ENCODE measurements at places on chromosomes 1 and 21. TPM values are rescaled to one million over a fixed set of nuclear protein-coding genes. Genes with fewer than 3 reads are reported as not detected.

- no peak for DNase-seq
- H3K4me3 ChIP-seq = no peak overlapping the region
- no peaks in the 10 kb centered on the region for H3K4me1 ChIP-seq
- H3K27me3 ChIP-seq = no peaks in the 10 kb centered on the region
- H3K27ac ChIP-seq = no peak overlapping the region
Observed at GRCh38 chr21:39114871-39115575, 68.2 kb downstream of the PSMG1 start.

DNA sequence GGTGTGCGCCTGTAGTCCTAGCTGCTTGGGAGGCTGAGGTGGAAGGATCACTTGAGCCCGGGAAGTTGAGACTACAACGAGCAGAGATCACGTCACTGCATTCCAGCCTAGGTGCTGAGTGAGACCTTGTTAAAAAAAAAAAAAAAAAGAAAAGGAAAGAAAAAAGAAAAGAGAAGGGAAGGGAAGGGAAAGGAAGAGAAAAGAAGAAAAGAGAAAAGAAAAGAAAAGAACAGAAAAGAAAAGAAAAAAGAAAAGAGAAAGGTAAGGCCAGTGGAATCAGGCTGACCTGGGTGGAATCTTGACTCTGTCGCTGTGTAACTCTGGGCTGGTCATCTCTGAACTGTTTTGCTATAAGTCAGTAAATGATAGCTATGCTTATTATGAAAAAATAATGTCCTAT is 33.7 kb upstream of the KIRREL1 start:
- peaks cover 23% of the 10 kb centered on the region for H3K4me1 ChIP-seq
- H3K4me3 ChIP-seq = no peak overlapping the region
- H3K36me3 ChIP-seq = no peaks in the 10 kb centered on the region
- no peak for DNase-seq

GRCh38 chr1:83822208-83822607 is 176.7 kb downstream of the TTLL7 start:
- peaks cover 7% of the 10 kb centered on the region for H3K4me1 ChIP-seq
- no peak for DNase-seq
- H3K4me3 ChIP-seq = no peak overlapping the region
- no peaks in the 10 kb centered on the region for H3K27me3 ChIP-seq
- no peaks in the 10 kb centered on the region for H3K36me3 ChIP-seq

DNA sequence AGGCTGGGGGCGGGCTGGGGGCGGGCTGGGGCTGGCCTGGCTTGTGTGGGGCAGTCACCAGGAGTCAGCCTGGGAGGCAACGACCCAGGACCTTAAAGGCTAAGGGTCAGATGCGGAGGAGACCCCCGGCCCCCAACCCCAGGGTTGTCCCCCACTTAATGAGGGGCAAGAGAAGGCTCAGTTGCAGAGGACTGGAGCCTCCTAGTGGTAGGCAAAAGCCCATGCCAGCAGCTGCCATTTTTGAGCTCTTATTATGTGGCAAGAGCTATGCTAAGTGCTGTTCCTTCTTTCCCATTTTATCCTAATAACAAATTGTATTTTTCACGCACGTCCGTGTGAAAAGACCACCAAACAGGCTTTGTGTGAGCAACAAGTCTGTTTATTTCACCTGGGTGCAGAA is 8.0 kb downstream of the KIAA1614 start:
- no peaks in the 10 kb centered on the region for H3K27me3 ChIP-seq
- H3K4me3 ChIP-seq = no peak overlapping the region
- no peaks in the 10 kb centered on the region for H3K4me1 ChIP-seq
- H3K36me3 ChIP-seq = no peaks in the 10 kb centered on the region
- no peak overlapping the region for H3K27ac ChIP-seq

DNA sequence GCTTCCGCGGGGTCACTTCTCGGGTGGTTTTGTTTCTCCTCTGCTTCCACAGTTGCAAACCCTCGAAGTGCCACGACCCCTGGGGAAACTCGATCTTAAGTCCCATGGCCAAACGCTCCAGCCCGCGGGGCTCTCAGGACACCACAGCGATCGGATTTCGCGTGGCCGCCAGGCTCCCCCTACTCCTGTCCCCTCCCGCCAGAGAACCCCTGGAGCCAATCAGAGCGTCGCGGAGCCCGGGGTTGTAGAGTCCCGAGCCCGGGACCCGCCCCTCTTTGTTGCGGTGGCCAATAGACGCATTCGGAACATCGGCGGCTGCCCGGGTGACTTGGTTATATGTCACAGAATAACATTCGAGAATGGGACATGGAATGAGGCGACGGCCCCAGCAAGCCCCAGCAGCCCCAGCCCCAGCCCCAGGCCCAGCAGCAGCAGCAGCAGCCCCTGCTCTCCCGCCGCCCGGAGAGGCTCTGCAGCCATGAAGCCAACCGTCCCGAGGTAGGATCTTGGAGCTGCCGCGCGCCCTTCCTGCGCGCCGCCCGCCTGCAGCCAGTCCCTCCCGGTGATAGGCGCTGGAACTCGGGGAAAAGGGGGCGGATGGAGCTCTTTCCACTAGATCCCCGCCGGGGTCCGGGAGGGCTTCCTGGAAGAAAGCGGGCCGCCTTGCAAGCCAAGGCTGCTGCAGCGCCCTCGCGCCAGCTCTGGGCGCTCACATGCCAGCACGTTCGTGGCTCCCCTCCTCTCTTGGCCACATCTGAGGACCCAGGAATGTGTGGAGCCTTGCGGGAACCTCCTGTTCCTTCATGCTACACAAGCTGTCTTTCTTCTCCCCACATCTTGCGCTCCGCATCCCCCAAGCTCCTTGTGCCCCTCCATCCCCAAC is at the start of gene VASH2:
VASH2 (plus strand) TSS at position 299 of the 883 bp plus-strand sequence. CDS start 1,002 bp downstream, outside the sequence.
- no peak within 1 kb of the TSS for H3K27ac ChIP-seq
- DNase-seq = peak; percentile 79
- peaks cover 13% of the 10 kb centered on the region for H3K27me3 ChIP-seq

- H3K4me3 ChIP-seq = no peak overlapping the region
- DNase-seq = no peak
Observed at GRCh38 chr1:7857985-7858384, 5.1 kb upstream of the UTS2 start.

- no peak for DNase-seq
- H3K36me3 ChIP-seq = no peaks in the 10 kb centered on the region
- H3K4me1 ChIP-seq = peaks cover 21% of the 10 kb centered on the region
- H3K4me3 ChIP-seq = no peak overlapping the region
- H3K27ac ChIP-seq = no peak overlapping the region
Observed at GRCh38 chr1:101453844-101454243, 217.0 kb downstream of the S1PR1 start.

- peaks cover 20% of the 10 kb centered on the region for H3K4me1 ChIP-seq
- no peaks in the 10 kb centered on the region for H3K36me3 ChIP-seq
- H3K27ac ChIP-seq = no peak overlapping the region
- no peak overlapping the region for H3K4me3 ChIP-seq
Observed at GRCh38 chr21:34201001-34201400, 127.6 kb downstream of the MRPS6 start.

DNA sequence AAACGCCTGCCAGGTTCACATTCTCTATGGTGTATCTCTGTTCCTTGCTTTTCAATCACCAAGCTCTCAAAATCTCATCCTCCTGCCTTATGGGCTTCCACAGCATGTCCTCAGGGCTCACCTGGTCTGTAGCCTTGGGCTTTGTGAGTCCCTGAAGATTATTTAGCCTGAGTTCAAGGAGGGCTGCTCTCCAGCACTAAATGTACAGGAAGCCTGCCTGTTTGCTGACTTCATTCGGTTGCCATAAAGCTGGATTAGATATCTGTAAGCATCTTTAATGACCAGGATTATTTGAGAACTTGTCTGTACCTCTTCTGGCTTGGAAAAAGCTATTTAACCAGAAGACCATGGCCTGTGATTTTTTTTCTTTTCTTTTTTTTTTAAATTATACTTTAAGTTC is 6.9 kb upstream of the REG4 start:
- no peak for DNase-seq
- no peaks in the 10 kb centered on the region for H3K4me1 ChIP-seq

- DNase-seq = no peak
- no peaks in the 10 kb centered on the region for H3K36me3 ChIP-seq
- peak overlapping the region; percentile 40 for H3K27ac ChIP-seq
- H3K4me3 ChIP-seq = no peak overlapping the region
Observed at GRCh38 chr21:28066596-28067387, 925.9 kb downstream of the LTN1 start.

- H3K4me3 ChIP-seq = no peak overlapping the region
- H3K36me3 ChIP-seq = no peaks in the 10 kb centered on the region
- no peak for DNase-seq
- H3K27me3 ChIP-seq = no peaks in the 10 kb centered on the region
- H3K27ac ChIP-seq = no peak overlapping the region
Observed at GRCh38 chr1:154779551-154780189, 90.4 kb downstream of the KCNN3 start.

DNA sequence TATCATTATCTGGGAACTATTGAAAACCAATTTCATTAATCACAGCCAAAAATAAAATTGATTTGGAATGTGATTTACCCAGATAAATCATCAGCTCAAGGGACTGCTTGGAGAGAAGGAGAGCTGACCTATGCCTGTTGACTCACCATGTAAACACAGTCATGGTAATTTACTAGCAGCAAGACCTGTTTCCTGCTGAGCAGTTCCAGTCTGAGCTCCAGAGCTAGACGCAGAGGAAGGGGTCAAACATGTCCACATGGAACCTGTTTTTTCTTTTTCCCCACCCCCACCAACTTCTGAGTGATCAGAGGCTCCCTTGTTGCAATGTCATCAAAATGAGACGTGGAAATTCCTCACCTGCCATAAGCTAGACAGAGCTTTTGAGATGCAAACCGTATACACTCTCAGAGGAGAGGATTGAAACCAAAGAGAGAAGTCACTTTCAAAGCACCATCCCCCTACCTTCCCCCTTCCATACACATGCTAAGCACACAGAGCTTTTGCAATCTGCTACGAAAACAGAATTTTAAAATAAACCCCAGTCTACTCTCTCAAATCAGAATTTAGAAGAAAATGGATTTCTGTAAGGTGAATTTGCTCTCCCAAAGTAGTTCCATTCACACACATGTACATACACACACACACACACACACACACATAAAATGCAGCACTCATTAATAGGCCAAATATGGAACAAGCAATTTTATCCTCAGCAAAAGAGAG is 55.9 kb upstream of the PTGFRN start:
- no peaks in the 10 kb centered on the region for H3K36me3 ChIP-seq
- no peaks in the 10 kb centered on the region for H3K4me1 ChIP-seq
- DNase-seq = no peak
- H3K27me3 ChIP-seq = no peaks in the 10 kb centered on the region
- H3K4me3 ChIP-seq = no peak overlapping the region

GRCh38 chr1:191608367-191608766 is 549.9 kb upstream of the RGS18 start:
- H3K27ac ChIP-seq = no peak overlapping the region
- H3K27me3 ChIP-seq = no peaks in the 10 kb centered on the region
- no peaks in the 10 kb centered on the region for H3K36me3 ChIP-seq

DNA sequence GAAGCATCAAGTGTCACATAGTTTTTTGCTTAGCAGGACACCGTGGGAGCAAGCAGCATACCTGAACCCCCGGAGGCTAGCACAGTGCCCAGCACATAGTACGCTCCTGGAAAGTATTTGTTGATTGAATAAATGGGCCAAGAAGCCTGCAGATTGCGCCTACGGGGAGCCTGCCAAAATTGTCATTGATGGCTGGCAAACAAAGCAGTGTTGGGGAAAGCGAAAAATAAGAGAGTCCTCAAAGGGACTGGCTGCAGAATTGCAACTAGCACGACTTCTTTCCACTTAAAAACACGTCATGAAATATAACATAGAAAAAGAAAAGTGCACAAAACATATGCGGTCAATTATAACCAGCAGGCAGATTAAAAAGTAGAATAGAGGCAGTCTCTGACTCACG is 125.2 kb upstream of the GALNT2 start:
- H3K4me1 ChIP-seq = no peaks in the 10 kb centered on the region
- no peaks in the 10 kb centered on the region for H3K27me3 ChIP-seq
- DNase-seq = no peak
- no peak overlapping the region for H3K27ac ChIP-seq
- H3K4me3 ChIP-seq = no peak overlapping the region

GRCh38 chr1:202242080-202242419 is 48.5 kb downstream of the LGR6 start:
- H3K27me3 ChIP-seq = peaks cover 3% of the 10 kb centered on the region
- no peak overlapping the region for H3K4me3 ChIP-seq
- no peaks in the 10 kb centered on the region for H3K36me3 ChIP-seq

DNA sequence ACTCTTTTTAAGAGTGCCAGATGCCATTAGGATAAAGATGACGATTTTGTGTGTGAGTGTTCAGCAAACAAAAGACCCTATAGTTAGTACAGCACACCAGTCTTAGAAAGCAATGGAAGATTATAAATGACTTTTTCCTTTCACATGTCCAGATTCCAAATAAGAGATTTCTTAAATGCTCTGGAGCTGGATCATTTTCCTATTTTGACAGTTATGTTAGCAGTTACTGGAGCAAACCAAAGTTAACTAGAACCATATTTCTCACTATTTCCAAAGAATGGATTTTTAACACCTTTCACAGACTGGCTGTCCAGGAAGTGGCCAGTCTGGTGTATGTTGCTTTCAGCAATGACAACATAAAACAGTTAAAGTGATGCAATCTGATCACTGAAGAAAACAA is 905.8 kb upstream of the ADGRL2 start:
- H3K27ac ChIP-seq = no peak overlapping the region
- no peaks in the 10 kb centered on the region for H3K27me3 ChIP-seq
- no peak overlapping the region for H3K4me3 ChIP-seq
- no peaks in the 10 kb centered on the region for H3K4me1 ChIP-seq
- H3K36me3 ChIP-seq = no peaks in the 10 kb centered on the region

- no peak for DNase-seq
- H3K27me3 ChIP-seq = no peaks in the 10 kb centered on the region
- H3K4me1 ChIP-seq = no peaks in the 10 kb centered on the region
Observed at GRCh38 chr1:3101124-3101939, 32.3 kb downstream of the PRDM16 start.

The KCNA3 gene
- 60.0 TPM for total RNA-seq

The LCE1B gene
- not detected for total RNA-seq

The PRAMEF1 gene
- not detected for total RNA-seq

The LCK gene
- total RNA-seq = 22.3 TPM

The FOXD3 gene
- not detected for total RNA-seq

The C8B gene
- not detected for total RNA-seq

The ERG gene
- not detected for total RNA-seq

The OPRD1 gene
- not detected for total RNA-seq

All from B cell (primary cell).